GM23248 (cell line): ENCODE measurements at places on chromosomes 16 and 17.

DNA sequence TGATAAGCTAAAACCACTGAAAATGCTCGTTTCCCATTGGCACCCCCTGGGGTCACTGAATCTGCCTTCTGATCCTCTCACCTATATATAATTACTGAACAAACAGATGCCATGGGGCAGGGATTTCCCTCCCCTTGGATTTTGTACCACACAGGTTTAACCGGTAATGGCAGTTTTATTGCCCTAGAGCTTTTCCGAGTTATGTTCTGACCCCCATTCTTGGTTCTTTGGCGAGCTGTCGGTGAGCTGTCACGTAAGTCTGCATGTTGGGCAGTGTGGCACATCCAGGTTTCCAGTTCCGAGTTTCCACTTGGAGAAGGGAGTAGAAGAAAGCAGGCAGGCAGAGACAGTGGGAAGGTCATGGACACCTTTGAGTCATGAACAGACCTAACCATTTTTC is 7.1 kb downstream of the TMEM97 start:
- DNase-seq, result no peak

DNA sequence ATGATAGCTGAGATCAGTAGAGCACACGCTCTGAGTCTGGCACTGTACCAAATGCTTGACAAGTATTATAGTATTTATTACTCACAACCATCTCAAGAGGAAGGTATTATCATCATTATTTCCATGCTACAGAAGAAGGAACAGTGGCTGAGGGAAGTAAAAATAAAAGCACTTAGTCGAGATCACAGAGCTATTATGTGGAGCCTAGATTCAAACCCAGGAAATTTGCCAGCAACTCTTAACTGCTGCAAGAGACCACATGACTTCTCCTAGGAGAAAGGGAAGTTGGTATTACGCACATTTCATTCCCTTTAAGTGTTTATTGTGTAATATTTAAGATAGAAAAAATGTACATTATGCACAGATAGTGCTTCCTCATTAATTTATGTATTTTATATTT is 1.0 kb upstream of the RHOT1 start:
- DNase-seq, result peak; percentile 96

DNA sequence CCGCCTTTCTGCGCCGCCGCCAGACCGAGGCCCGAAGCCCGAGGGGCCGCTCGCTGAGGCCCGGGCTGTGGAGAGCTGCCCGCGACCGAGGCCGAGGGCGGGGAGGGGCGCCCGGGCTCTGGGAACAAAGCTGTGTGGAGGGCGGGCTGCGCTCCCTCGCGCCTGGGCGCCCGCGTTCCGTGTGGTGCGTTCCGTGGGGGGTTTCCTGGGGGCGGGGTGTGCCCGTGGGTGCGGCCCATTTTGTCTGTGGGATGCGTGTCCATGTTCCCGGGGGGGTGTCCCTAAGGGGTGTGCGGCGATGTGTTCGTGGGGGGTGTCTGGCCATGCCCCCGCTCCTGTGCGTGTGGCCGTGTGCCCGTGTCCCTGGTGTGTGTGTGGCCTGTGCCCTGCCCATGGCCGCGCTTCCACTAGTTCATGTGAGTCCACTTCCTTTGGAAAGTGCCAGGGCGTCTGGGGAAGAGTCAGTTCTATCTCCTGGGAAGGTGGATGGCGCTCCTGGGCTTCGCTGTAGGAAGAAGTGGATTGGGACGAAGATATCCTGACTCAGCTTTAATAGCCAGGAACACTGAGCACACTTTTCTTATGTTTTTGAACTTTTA is 520 bp downstream of the JPT2 start:
- DNase-seq, result peak; percentile 69

- no peak for DNase-seq
Observed at GRCh38 chr17:9475101-9475658, 100.4 kb downstream of the STX8 start.

- DNase-seq, result no peak
Observed at GRCh38 chr17:79945591-79946255, 89.9 kb downstream of the TBC1D16 start.
